ENCODE measurements at places on chromosomes 6 and 20.

DNA sequence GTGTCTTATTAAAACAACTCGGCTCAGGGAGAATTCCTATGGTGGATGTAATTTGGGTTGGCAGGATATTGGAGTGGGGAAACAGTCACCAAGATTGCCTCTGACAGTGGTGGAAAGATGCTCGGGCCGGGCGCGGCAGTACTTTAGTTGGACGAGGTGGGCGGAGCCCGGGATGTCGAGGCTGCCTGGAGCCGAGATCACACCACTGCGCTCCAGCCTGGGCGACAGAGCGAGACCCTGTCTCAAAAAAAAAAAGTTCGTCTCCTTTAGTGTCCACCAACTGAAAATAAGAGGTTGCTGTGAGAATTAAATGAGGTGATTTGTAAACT, 621 bp downstream of the NOL7 start:
- DNase-seq = peak; percentile 61

DNA sequence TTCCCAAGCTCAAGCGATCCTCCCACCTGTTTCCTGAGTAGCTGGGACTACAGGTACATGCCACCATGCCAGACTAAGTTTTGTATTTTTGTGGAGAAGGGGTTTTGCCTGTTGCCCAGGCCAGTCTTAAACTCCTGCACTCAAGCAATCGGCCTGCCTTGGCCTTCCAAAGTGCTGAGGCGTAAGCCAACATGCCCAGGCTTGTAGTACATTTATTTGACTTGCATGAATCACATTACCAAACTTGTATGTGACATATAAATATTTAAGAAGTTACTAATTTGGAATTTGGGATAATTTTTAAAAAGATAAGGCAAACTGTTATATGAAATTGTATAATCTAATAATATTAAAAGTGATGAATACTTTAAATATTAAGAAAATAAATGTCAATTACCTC, 157.6 kb downstream of the MCHR2 start:
- DNase-seq = no peak

GRCh38 chr20:50295762-50296449, 105.3 kb downstream of the CEBPB start:
- no peak for DNase-seq

- DNase-seq = no peak
Measured at GRCh38 chr6:43475516-43475915, 1.9 kb upstream of the TJAP1 start.

DNA sequence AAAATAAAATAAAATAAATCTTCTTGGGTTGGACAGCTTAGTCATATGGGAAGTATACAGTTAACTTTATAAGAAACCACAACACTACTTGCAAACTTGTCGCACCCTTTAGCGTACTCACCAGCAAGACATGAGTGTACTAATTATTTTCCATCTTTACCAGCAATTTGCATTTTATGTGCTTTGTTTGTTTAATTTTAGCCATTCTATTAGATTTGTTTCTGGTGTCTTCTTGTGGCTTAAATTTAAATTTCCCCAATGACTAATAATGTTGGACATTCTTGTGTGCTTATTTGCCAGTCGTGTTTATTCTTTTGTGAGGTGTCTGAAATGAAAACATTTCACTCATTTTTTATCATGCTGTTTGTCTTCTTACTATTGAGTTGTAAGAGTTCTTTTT, 1172.2 kb upstream of the CITED2 start:
- DNase-seq = no peak

GRCh38 chr6:157323966-157324300, 614 bp upstream of the TMEM242 start:
- peak; percentile 90 for DNase-seq

DNA sequence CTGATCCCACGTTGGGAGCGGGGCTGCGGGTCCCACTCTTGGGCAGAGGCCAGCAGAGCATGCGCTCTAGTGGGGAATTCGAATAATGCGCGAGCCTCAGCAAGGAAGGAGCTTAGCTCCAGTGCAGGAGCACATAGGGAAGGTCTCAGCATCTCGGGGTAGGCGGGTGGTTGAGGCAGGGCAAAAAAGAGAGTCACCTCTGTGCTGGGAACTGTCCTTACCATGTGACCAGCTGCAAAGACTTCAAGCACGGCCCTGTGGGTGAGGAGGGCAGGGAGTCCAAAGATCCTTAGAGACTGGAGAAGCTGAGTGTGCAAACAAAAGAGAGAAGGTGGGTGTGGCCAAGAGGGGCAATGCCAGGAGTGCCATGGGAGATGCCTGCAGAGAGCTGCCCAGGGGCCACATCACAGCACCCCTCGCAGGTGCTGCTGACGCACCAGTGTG, 79.2 kb upstream of the CD93 start:
- no peak for DNase-seq

- no peak for DNase-seq
Measured at GRCh38 chr6:39037707-39038106, 10.9 kb upstream of the GLP1R start.

DNA sequence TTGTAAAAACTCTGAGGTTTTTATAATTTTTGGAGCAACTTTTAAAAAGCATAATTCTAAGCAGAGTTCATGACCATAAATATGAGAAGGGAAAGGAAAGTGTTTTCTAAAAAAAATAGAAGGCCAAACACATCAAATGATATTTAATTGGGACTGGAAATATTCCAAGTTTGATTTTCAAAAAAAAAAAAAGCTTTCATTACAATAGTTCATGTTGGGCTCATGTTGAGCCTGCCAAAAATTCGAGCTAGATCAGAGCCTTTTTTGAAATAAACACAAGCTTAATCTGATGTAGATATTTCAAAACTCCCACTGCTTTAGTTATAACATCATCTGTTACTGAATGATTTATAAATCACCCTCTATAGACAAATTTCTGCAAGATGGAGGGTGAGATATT, 163.4 kb upstream of the DEFB112 start:
- no peak for DNase-seq

GRCh38 chr6:127397729-127398630, 54.6 kb upstream of the ECHDC1 start:
- DNase-seq = peak; percentile 34

DNA sequence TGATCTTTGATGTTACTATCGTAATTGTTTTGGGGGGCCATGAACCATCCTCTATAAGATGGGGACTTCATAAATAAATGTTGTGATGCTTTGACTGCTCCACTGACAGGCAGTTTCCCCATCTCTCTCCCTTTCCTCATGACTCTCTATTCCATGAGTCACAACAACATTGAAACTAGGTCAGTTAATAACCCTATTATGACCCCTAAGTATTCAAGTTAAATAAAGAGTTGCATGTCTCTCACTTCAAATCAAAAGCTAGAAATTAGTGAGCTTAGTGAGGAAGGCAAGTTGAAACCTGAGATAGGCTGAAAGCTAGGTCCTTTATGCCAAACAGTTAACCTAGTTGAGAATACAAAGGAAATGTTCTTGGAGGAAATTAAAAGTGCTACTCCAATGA, 491.0 kb downstream of the HAO1 start:
- DNase-seq = no peak

- no peak for DNase-seq
Measured at GRCh38 chr20:16007164-16007563, 566.1 kb downstream of the KIF16B start.

DNA sequence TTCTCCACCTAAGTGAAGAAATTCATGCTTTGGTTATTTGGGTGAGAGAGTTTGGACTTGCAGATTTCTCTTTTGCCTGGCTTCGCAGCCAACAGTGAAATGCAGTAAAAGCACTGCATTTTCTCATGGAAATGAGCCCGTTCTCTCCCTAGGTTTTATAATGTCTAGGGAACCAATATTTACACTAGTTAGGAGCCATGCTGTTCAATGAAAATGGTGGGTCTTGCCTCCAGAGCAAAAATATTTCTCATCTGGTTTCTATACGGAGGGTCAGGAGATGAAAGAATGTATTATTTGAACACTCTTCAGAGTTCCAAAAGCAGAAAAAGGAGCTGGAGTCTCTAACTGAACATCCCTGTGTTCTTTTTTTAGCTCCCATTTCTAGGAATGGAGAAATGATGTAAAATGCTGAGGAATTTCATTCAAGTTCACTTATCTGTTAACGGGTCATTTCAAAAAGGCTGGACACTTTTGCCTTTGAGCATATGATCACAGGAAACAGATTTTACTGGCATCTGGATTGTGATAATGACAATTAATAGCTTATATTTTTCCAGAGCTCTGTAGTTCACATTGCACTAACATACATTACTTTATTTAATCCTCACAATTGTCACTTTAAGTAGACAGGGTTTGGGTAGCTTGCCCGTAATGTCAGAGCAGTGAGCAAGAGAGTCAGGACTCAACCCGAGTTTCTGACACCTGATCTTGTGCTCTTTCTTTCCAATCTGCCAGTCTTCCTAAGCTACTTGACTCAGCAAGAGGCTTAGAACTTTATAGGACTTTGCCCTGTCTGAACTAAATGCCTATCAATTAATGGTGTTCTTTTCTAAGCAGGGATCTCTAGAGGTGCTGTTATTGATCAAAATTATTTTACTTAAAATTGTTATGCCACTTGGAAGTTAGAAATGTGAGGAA, 78.0 kb downstream of the PPP1R14C start:
- no peak for DNase-seq

GRCh38 chr20:54199283-54199682, 8.6 kb upstream of the PFDN4 start:
- no peak for DNase-seq

DNA sequence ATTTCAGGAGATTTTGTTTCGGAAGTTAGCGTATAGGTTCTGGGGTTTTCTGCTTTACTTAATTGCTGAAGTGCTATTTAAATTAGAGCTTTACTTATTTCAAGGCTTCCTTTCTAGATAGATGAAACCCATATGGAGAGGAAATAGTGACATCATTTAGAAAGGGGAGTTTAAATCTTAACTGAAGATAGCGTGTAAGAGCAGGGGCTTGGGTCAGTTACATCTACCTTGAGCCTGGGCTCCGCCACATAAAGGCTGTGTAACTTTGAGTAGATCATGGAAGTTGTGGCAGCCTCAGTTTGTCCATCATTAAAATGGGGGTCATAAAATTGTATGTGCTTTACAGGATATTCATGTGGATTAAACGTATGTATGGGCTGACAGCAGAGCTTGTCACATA, 4.7 kb downstream of the CDS2 start:
- no peak for DNase-seq

DNA sequence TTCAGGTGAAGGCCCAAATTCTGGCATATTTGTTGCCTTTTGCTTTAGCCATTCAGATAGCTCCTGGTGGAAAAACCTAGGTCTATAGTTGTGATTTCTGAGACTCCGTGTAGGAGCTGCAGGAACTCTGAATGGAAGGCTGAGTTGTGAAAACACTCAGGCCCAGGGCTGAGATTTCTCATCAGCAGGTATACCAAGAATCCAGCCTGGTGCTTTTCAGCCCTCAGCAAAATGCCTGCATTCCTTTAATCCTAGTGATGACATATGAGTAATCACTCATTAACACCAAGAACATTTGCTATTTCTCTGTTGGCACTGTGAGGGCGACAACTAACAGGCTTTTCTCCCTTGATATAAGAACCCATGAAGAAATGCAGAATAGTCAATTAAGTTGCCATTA, 546.1 kb upstream of the MAN1A1 start:
- DNase-seq = no peak

DNA sequence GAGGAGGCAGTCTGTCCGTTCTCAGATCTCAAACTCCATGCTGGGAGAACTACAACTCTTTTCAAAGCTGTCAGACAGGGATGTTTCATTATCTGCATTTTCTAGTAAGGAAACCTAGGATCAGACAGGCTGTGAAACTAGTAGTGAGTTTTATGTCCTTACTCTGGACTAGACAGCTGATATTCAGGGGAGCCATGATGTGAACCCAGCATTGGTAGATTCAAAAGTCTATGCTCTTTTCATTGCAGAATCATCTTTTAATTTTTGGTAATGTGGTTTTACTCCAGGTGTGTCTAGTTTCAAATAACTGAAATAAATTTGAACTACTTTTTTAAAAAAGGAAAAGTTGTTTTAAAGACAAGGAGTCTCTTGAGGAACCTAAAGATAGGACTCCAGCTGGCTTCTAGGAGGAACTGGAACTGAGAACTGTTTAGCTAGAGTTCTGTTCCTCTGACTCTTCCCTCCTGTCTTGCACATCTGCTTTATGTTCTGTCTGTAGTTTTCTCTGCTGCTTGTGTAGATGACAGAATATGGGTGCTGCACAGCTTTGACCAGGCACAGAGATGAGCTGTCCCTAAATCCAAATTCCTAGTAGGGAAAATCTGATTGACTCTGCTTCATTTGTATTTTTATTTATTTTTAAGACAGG, 27.8 kb upstream of the RNF144B start:
- no peak for DNase-seq

- no peak for DNase-seq
Measured at GRCh38 chr20:34017610-34018009, 23.9 kb downstream of the RALY start.

DNA sequence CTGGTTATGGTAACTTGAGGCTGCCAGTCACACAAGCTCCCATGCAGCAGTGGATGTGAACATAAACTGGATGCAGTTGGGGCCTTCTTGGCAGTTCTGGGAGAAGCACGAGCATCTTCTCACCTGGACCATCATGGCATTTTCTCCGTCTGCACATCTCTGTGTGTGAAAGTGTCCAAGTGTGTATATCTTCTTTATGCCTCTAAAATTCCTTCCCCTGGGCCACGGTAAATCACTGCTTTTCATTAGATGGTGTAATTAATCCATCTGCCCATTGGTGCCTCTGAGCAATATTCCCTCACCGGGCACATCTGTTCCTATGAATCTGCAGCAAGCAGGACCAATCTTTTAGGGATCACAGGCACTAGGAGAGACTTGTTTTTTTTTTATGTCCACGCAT, 138.0 kb downstream of the MAP3K7 start:
- no peak for DNase-seq

DNA sequence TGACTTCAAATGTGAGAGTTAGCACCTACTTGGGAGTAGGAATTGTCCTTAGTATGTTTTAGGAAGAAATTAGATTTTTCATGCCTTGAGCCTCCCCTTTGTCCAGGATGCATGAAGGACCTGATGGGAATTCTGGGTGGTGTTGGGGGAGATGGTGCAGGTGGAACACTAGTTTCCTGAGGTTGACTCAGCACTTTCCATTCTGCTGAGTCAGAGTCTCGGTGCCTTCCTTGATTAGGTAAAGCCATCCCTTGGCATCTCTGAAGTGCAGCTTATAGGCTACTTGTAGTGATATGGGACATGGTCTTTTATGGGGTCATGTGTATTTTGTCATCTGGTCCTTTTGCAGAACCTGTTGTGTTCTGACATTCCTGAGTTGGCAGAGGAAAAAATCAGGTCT, 105.3 kb downstream of the PHACTR3 start:
- DNase-seq = no peak

DNA sequence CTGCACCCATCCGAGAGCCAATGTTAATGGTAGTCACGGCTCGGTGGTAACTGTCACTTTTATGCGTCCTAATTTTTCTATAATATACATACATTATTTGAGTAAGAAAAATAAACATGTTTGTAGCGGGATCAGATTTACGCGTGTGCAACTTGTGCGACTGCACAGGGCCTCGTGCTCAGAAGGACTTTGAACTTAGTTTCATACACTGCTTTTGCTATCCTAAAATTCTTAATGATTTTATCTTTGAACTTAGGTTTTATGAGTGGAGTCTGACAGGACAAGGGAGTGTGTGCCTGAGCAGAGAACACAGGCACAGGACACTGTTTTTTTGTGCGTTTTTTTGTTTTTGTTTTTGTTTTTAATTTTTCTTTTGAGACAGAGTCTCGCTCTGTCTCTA, 189.7 kb downstream of the NFATC2 start:
- no peak for DNase-seq

Data from femur (tissue), 1 donor.